ENCODE measurements at places on chromosomes 7 and 10. TPM values are rescaled to one million over a fixed set of nuclear protein-coding genes. Genes with fewer than 3 reads are reported as not detected.

Gene C10orf53
- not detected for total RNA-seq

Gene POU6F2
- not detected for total RNA-seq

Gene ITPRID1
- total RNA-seq: not detected

Gene CPVL
- 0.25 TPM for total RNA-seq

Gene HOXA5
- total RNA-seq: 4.1 TPM

Gene GSTO2
- total RNA-seq: 0.51 TPM

Gene SHH
- 0.13 TPM for total RNA-seq

Gene SEMA3E
- 0.26 TPM for total RNA-seq

Gene CLCN1
- not detected for total RNA-seq

Gene TAF5
- total RNA-seq: 4.4 TPM

Gene FEZF1
- not detected for total RNA-seq

Gene BTBD16
- total RNA-seq: not detected

Gene ITGB8
- total RNA-seq: 2.2 TPM

Gene UPK3B
- 0.38 TPM for total RNA-seq

Gene DDC
- total RNA-seq: not detected

Gene CPA5
- total RNA-seq: not detected

Gene KAZALD1
- total RNA-seq: 0.39 TPM

Gene PDLIM1
- total RNA-seq: 51.1 TPM

Gene ELOVL3
- total RNA-seq: not detected

Gene MMD2
- not detected for total RNA-seq

Gene PDZD7
- 0.51 TPM for total RNA-seq
